ENCODE measurements at places on chromosomes 11 and 22. TPM values are rescaled to one million over a fixed set of nuclear protein-coding genes. Genes with fewer than 3 reads are reported as not detected.

Gene KRTAP5-9
- not detected for total RNA-seq

Gene DDX25
- total RNA-seq = 4.2 TPM

Gene MAP6
- 0.06 TPM for total RNA-seq

Gene SYT8
- not detected for total RNA-seq

GRCh38 chr11:44366741-44367140 lies 56.8 kb upstream of the ALX4 start:
- DNase-seq = no peak

DNA sequence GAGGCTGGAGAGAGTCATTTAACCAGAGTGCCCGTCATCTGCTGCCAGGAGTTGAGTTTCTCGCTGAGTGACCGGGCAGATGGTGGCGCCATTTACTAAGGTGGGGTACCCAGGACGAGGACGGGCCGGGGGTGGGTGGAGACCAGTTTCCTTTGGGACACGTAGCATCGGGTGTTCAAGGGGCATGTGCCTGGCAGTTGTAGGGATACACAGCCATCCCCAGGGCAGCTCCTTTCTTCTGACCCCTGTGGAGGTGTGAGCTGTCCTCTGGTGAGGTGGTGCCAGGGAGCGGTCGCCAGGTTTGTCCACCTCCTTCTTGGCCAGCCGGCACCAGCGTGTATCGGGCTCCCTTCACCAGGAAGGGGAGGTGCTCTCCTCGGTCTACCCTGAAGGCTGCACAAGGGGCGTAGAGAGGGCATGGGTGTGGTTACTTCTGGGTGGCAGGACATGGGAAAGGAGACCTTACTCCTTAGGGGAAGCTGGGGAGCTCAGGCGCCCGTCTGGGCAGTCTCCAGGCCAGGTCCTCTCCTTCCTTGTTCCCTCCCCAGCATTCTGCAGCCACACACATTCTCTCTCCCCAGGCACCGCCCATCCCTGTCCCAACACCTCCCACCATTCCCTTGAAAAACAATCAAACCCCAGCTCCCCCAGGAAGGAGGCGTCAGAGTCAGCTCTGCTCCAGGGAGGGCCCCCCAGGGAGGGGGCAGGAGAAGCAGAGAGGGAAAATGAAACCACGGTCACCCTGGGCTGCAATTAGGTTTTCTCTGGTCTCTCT lies 10.3 kb upstream of the MB start:
- DNase-seq = peak; percentile 62

DNA sequence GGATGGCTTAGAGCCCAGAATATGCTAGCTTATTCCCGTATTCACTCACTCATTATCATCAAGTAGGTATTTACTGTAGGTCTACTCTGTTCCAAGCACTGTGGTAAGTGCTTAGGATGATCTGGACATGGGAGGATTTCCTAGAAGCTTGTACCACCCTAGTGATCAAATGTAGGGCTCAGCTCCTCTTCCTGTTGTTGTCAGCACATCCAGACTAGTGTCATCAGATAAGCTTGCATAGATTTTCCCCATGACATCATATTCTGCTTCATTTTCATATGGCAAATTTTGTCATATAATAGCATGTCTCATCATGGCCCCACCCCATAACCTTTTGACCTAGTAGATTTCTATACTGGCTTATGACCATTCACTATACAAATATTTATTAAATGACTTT lies 19.3 kb upstream of the NUCB2 start:
- no peak for DNase-seq

- no peak for DNase-seq
Observed at GRCh38 chr22:24420072-24420976, 7.1 kb upstream of the ADORA2A start.

DNA sequence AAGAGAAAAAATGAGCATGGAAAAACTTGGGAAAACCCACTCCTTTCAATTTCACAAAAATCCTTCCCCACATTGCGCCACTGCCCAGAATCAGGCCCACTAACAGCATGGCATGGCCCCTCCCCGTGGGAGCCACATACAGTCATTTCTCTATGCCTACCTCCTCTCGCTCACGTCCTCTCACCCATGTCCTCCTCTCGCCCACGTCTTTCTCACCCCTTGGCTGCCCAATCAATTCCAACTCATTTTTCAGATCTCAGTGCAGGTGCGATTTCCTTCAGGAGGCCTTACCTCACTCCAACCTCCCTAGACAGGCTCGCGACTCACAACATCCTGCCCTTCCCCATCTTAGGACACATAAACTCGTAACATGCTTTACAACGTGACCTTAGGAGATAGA lies 229.2 kb downstream of the CADM1 start:
- DNase-seq = no peak

GRCh38 chr11:32233276-32233675 lies 142.4 kb downstream of the RCN1 start:
- DNase-seq = no peak

DNA sequence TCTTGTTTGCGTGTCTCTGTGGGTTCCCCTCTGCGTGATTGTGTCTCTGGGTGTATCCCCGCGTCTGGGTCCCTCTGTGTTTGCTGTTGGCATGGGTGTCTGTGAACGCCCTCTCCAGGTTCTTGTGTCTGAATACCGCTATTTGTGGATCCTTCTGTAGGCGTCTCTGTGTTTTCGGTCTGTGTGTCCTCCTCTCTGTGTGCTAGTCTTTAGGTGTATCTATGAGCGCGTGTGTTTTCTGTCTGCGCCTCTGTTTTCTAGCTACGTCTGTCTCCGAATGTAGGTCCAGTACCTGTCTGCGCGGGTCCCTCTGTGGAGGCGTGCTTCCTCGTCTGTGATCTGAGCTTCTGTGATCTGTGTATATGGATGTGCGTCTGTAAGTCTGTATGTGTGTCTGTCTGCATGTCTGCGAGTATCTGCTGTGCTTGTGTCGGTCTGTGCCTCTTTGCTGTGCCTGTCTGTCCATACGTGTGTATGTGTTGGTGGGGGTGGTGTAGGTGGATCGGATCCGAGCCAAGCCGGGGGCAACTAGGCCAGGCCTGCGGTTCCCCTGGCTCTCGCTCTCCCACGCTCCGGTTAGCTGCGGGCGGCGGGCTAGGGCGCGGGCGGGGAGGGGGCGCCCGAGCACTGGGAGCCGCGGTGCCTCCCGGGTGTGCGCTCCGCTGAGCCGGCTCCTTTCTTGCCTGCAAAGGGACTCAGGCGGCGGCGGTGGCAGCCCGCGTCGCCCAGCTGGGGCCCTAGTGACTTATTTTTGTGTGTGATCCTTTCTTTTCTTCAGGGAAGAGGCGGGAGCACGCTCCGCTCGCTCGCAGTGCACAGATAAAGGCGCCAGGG lies 105.3 kb upstream of the E2F8 start:
- no peak for DNase-seq

GRCh38 chr22:37484480-37485394 lies 1.4 kb downstream of the MFNG start:
- DNase-seq = peak; percentile 91

- DNase-seq = no peak
Observed at GRCh38 chr22:37485395-37486223, 575 bp downstream of the MFNG start.

- DNase-seq = peak; percentile 84
Observed at GRCh38 chr11:64745189-64745520, 1.2 kb upstream of the RASGRP2 start.

Data from activated naive CD4-positive, alpha-beta T cell treated with anti-CD3 and anti-CD28 coated beads, Interleukin-2, amount 50 U/mL, for 72 hours (primary cell).